Right lung (tissue), 10 donors: ENCODE measurements at places on chromosomes 2 and 18.

- peak; percentile 36 for DNase-seq
Measured at GRCh38 chr18:46761059-46761769, 4.4 kb upstream of the ST8SIA5 start.

GRCh38 chr2:96542357-96542977 lies 5.9 kb downstream of the ARID5A start:
- DNase-seq: no peak

DNA sequence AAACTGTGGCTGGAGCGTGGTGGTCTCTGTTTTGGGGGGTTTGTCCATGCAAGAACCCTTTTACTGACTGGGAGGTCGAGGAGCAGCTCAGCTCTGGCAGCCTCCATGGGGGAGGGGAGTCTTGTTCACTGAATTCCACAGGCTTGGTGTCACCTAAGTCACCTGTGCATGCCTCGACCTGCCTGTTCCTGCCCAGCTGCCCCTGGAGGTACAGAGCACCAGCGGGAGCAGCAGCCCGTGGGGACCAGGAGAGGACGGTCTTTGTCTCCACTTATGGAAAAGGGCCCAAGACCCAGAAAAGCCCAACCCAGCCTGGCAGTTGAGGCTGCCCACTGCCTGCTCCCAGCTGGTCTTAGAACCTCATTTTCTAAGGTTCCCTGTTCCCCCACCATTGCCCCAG lies 168.7 kb upstream of the AGAP1 start:
- no peak for DNase-seq

DNA sequence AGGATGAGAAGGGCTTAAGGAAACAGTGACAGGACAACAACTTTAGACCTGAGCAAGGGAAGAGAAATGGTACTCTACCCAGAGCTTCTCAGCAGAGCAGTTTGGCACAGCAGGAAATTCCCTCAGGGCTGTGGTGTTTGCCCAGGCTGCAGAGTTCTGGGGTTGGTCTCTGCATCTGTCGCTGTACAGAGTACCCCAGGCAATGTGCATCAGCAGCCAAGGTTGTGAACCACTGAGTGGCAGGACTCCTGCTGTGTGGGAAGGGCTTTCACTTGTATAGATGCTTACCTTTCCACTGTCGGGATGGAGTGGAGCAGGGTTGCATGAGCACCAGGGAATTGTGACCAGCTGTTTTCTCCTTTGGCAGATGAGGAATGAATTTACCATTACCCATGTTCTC lies 21.2 kb downstream of the STAMBP start:
- DNase-seq: no peak

DNA sequence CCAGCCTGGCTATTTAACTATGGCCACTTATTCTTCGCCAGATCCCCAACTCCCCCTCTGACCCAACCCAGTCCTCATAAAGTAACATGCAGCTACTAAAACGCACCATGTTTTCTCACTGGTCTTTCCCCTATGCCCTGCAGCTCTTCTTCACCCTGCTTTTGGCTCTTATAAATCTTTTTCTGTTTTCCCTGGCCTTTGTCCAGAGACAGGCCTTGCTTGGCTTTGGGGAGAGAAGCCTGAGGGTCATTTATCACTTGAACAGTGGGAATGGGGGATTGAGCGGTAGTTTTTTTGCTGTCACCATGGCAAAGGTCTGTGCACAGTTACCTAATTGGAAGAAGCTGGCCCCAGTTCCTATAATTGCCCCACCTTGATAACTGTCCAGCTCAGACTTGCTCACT lies 202.9 kb upstream of the NT5C1B start:
- peak; percentile 35 for DNase-seq

GRCh38 chr2:38740851-38741731 lies 10.1 kb downstream of the SRSF7 start:
- DNase-seq: peak; percentile 45
